ENCODE measurements at places on chromosomes 1 and 21.
A peak's percentile ranks its signal among the peaks of the same experiment; 100 is the strongest.

- no peak for DNase-seq
Measured at GRCh38 chr1:8925960-8926359, 19.7 kb upstream of the CA6 start.

DNA sequence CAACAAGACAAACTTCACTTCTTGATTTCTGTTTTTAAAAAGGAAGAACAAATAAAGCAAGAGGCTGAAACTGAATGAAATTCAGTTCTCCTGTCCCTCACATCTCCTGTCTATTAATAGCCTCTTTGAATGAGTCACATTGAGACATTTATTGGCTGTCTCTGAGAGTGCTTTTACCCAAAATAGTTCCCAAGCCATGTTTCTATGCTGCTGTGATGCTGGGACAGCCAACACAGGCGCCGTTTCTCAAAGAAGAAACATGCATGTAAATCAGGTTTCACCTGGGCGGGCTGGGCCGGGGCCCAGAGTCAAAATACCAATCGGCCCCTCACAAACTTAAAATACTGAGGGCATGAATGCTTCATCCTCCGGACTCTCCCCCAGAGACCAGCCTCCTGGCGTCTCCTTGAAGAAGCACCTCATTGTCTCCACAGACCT, 105.2 kb downstream of the EDEM3 start:
- no peak for DNase-seq

- DNase-seq: no peak
Measured at GRCh38 chr1:55071477-55071876, 32.1 kb downstream of the PCSK9 start.

GRCh38 chr21:41364308-41364707, 2.5 kb downstream of the MX2 start:
- no peak for DNase-seq

DNA sequence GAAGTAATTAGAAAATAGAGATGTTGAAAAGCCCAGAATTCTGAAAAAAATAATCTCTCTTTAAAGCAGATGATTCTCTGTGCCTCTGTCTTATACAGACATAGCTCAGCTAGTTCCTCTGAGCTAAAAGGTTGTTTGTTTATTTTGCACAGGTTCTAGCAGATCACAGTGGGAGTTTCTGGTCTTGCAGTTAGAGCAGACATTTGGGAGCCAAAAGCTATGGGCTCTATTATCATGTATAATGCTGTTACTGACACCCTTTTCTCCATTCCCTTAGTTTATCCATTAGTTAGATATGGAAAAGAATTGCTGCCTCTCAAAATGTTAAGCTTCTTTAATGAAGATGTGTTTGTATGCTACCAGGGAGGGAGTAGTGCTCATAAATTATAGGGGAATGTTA, 20.5 kb upstream of the CD55 start:
- no peak for DNase-seq

DNA sequence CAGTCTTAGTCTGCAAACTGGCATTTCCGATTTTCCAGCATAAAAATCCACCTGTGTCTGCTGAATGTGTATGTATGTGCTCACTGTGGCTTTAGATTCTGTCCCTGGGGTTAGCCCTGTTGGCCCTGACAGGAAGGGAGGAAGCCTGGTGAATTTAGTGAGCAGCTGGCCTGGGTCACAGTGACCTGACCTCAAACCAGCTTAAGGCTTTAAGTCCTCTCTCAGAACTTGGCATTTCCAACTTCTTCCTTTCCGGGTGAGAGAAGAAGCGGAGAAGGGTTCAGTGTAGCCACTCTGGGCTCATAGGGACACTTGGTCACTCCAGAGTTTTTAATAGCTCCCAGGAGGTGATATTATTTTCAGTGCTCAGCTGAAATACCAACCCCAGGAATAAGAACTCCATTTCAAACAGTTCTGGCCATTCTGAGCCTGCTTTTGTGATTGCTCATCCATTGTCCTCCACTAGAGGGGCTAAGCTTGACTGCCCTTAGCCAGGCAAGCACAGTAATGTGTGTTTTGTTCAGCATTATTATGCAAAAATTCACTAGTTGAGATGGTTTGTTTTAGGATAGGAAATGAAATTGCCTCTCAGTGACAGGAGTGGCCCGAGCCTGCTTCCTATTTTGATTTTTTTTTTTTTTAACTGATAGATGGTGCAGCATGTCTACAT, 2.5 kb upstream of the OLFML3 start:
- no peak for DNase-seq

GRCh38 chr1:47380699-47381098, 35.4 kb upstream of the FOXE3 start:
- DNase-seq: no peak

GRCh38 chr1:33377756-33378155, 53.1 kb downstream of the PHC2 start:
- DNase-seq: no peak

DNA sequence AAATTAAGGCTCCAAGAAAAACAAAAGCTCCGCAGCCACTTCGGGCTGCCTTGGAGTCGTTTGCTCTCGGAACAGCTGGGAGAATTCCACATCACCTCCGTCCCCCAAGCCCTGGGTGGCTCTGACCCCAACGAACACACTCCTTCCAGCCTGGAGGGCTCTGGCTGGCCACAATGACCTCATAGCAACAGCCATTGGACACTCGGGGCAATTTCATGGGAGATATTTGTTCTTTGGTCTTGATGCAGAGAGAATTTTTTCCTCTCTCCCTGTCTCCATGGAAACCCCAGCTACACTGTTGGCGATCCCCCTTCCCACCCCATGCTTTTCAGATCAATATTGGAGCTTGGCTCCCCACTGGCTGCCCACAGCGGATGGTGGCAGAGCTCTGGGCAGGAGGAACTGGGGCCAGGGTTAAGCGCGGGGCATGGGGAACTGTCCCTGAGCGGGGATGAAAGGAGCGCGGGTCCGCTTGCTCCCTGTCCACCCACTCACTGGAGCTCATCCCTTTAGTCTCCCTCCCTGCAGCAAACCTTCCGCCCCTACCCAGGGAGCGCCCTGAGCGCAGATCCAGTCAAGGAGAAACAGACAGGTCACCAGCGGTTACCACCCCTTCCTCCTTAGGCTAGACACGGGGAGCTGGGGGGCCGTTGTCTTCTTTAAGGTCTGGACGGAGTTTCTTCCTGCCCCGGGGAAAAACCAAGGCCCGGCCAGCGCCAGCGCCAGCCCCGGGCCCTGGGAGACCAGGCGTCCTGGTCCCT, 1.2 kb downstream of the WNT4 start:
- no peak for DNase-seq

- DNase-seq: no peak
Measured at GRCh38 chr21:44667612-44668011, 885 bp upstream of the KRTAP12-2 start.

DNA sequence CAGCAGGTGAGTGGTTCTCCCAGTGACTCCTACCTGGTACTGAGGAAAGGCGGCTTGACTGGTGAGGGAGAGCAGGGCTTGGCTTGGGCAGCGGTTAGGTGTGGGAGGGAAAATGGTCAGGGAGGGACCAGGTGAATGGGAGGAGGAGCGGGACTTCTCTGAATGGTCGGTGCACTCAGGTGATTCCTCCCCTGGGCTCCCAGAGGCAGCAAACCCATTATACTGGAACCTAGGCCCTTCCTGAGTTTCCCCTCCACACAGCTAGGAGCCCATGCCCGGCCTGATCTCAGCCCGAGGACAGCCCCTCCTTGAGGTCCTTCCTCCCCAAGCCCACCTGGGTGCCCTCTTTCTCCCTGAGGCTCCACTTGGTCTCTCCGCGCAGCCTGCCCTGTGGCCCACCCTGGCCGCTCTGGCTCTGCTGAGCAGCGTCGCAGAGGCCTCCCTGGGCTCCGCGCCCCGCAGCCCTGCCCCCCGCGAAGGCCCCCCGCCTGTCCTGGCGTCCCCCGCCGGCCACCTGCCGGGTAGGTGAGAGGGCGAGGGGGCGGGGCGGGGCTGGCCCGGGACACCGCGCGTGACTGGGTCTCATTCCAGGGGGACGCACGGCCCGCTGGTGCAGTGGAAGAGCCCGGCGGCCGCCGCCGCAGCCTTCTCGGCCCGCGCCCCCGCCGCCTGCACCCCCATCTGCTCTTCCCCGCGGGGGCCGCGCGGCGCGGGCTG, 2.3 kb downstream of the ARTN start:
- no peak for DNase-seq

GRCh38 chr1:15786581-15786980, 20.9 kb downstream of the UQCRHL start:
- DNase-seq: no peak

- no peak for DNase-seq
Measured at GRCh38 chr1:112017183-112017582, 27.7 kb upstream of the KCND3 start.

DNA sequence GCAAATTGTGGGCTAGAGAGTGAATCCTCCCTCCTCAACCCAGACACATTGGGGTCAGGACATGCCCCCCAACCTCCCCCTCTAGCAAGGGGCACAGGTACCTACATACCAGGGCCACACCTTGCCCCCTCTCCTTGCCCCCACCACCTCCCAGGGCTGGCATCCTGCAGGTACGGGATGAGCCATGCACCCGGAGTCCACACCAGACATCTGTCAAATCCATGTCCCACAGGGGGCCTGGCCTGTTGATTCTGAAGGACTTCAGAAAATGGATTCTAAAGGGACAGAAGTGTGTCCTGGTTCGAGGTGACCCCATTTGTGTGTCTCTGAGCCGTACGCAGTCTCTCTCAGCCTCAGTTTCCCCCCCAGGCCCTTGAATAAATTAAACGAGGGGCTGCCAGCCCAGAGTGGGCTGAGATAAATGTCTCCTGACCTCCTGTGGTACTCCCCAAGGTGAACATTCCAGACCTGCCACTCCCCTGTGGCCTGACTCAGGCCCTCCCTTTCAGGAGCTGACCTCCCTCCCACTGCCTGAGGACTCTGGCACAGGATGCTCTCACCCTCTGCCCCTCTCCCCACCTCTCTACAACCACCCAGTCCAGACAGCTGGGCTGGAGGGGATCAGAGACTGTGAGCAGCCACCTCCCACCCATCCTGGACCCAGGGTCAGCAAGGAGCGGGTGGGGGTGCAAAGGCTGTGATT, 94.5 kb downstream of the EPHB2 start:
- DNase-seq: no peak

GRCh38 chr1:25134801-25135461, 97.4 kb downstream of the SYF2 start:
- DNase-seq: no peak

DNA sequence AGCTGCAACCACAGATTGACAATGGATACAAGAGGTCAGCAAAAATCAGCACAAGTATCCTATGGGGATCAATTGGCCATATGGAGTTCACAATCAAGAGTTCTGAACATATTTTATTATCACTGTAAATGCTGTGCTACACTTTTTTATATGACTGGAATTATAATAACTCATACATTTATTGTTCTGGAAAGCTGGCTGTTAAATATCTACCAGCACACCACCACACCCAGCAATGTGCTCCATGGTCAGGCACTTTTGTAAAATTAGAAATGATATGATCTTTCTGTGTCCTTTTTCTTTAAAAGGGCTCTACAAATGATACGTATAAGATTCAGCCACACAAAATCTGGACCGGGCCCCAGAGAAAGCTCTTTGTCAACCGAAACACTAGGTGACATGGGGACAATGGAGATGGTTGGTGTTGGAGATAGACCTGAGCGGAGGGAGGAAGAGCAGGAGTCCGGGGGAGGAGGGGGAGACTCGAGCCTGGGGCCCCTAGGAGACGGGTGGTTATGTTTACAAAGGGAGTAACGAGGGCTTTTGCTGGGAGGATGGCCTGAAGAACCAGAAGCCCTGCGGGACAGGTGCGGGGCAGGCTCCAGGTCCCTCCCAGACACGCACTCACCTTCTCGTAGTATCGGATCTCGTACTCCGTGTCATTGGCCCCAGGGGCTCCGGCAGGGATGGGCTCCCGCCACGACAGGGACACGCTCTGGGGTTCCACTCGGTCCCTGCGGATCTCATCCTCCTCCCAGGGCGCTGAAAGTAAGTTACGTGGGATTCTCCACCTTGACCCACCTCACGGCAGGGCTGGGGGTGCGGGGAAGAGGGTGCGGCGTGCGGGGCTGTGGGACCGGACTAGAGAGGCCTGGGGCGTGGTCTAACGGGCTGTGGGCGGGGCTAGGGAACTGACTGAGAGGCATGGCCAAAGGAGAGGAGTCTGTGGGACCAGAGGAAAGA, 30.0 kb downstream of the EPHA10 start:
- no peak for DNase-seq

- DNase-seq: no peak
Measured at GRCh38 chr1:227744668-227745067, 9.4 kb downstream of the SNAP47 start.

GRCh38 chr1:28044399-28044798, 44.0 kb downstream of the EYA3 start:
- DNase-seq: no peak

GRCh38 chr1:213492161-213493041, 441.4 kb downstream of the RPS6KC1 start:
- DNase-seq: no peak

- DNase-seq: no peak
Measured at GRCh38 chr1:4000811-4001251, 100.8 kb upstream of the C1orf174 start.

DNA sequence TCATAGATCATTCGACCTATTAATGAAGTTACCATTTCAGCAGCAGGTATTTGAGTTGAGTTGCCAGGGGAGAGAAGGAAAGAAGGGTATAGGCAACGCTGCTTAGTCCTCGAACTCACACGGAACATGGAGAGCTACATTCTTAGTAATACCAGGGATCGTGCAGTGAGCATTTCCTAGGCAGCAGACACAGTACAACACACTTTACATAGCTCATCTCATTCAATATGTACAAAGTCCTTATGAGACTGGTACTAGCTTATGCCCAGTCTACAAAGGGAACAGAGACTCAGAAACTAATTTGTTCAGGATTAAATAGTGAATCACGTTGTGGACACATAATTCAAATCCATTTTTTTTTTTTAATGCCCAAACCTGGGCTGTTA, 25.6 kb downstream of the IRF2BP2 start:
- DNase-seq: no peak

DNA sequence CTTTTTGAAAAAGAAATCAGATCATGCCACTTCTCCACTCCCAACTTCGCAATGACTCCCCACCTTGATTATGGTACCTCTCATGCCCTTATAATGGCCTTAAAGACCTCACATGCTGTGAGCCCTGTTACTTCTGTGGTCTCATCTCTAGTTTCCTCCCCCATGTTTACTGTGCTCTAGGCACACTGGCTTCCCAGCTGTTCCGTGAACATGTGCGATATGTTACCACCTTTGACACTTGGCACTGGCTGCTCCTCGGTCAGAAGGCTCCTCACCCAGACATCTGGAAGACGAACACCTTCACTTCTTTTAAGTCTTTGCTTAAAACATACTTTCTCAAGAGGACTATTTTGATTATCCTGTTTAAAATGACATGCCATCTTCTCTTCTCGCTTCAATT, 14.3 kb upstream of the NTMT2 start:
- no peak for DNase-seq

- DNase-seq: peak; percentile 40
Measured at GRCh38 chr1:85109475-85109874, 61.2 kb upstream of the MCOLN3 start.
